Brain (organoid and tissue), 16 donors: ENCODE measurements at places on chromosomes 13 and 19.

DNA sequence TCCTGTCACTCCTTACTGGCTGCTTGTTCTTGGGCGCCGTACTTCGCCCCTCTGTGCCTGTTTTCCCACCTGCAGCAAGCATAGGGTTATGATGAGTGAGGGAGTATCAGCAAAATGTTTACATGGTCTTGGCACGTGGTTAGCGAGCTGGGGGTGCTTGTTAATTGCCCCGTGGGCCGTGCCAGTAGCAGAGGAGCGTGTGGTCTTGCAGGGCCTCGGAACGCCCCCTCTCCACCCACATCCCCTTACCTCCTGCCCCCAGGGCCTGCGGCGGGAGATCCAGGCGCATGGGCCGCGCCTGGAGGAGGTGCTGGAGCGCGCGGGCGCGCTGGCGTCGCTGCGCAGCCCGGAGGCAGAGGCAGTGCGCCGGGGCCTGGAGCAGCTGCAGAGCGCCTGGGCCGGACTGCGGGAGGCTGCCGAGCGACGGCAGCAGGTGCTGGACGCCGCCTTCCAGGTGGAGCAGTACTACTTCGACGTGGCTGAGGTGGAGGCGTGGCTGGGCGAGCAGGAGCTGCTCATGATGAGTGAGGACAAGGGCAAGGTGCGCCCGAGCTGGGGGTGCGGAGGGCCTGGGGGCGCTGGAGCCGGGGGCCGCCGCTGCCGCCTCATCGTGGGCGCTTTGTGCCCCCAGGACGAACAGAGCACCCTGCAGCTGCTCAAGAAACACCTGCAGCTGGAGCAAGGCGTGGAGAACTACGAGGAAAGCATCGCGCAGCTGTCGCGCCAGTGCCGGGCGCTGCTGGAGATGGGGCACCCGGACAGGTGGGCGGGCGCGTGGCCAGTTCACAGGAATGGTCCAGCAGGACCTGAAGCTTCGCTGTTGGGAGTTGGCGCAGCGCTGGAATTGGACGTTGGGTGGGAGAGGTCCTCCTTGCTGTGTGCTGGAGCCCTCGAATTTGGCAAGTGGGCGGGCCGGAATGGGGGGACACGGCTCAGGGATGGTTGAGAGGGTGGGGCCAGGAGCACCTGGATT, 22.5 kb upstream of the SHKBP1 start:
- no peak for DNase-seq

- no peak for DNase-seq
Measured at GRCh38 chr13:97492257-97492656, 58.3 kb downstream of the RAP2A start.

DNA sequence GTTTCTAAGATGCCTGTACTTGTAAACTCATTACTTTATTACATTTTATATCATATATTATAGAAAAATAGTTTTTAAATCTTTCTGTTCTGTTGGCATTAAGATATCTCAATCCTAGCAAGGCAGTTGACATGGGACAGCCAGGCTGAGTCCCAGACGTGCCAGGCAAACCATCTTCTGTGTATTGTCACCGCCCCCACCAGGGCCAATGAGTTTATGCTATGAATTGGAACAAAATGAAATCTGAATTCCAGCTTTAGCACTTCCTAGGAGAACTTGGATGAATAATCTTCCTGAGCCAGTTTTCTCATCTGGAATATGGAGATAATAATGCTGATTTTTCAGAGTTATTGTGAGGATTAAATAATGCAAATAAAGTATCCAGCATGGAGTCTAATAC, 79.9 kb upstream of the GSX1 start:
- DNase-seq: no peak

DNA sequence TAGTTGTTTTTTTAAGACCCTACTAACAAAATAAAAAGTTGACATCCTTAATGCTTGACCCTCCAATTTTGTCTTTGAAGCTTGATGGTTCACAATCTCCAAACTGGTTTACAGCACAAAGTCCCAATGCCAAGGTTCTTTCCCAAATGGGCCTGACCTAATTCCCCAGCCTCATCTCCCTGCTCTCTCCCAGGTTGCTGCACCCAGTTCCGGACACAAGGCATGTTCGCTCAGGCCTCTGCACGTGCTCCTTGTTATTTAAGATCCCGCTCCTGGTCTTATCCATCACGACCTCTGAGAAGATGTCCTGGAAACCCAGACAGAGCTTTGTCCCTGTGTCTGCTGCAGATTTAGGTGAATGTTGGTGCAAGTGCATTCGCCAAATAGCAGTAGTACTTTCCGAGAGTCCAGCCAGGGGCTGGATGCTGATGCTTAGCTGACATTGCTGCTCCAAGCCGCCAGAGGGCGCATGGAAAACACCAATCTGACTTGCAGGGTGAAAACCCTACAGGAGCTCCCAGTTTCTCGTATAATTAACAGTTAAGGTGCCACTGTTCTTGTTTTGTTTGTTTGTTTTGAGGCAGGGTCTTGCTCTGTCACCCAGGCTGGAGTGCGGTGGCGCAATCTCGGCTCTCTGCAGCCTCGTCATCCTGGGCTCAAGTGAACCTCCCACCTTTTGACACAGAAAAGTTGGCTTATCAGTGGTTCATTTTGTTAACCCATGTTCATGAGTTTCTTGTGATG, 18.5 kb downstream of the LYPD3 start:
- DNase-seq: peak; percentile 92

GRCh38 chr13:97369261-97369893, 64.6 kb upstream of the RAP2A start:
- no peak for DNase-seq

DNA sequence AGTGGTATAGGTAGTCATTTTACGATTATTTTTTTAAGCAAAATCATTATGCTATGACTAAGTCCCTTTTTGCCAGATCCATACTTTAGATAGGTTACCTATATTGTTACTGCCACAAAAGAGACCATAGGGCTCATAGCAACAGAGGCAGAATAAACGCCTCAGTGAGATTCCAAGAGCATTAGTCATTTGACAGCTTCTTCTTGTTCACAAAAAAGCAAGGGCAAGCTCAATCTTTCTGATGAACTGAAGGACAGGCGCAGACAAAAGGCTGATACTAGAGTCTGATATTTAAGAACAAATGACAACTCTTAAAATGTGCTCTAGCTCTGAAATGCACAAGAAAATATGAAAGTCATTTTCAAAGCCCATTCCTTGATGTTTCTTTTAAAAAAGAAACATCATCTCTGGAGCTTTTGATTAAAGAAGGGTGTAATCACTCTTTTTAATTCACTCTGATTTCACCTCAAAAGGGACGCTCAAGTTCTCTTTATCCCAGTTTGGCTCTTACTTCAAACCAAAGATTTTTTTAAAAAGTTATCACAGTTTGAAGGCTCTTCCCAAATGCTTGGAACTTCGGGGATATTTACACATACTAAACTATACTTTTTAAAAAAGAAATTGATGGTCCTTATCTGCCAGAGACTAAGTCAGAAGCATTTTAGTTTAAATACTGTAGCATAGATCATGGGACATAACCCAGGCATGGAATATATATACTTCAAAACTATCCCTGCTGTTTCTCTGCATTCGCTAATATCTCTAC, 187.2 kb downstream of the EFNB2 start:
- DNase-seq: peak; percentile 15

DNA sequence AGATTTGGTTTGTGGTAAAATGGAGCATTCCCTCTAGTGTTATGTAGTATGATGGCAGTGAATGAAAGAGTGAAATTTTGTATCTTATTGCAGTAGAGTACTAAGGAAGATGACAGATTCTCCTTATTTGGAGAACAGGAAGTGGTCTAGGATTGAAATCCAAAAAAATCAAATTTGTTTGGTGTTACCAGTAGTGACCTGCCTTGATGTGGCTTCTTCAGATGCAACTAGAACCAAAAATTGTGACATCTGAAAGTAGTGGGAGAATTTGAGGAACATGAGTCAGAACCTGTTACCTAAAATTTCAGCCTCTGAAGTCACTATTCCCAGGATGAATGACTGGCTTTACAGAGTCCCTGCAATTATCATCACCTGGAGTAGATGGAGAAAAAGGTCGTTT, 165.9 kb downstream of the KLF5 start:
- DNase-seq: no peak

DNA sequence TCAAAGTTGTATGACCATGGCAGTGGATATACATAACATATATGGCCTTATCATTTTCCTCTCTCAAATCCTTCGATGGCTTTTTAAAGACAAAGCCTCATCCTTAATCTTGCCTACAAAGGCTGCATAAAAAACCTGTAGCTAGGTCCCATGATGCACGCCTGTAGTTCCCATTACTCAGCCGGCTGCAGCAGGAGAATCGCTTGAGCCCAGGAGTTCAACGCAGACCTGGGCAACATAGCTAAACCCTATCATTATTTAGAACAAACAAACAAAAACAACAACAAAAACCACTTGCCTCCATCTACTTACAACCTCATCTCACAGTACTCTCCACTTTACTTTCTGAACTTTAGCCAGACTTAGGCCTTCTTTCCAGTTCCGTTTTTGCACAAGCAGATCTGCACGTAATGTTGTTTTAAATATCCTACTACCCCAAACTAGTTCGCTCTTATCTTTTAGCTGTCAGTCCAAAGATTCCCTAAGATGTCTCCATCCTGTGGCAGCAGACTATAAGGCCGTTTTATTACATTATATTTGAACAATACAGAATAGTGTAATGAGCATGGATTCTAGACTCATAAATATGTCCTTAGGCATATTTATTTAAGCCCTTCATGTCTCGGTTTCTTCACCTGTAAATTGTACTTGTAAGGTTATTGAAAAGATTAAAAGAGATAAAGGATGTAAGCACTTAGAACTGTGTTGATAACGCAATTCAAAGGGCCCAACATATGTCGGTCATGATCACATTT, 969 bp upstream of the POMP start:
- DNase-seq: peak; percentile 48

GRCh38 chr13:20798027-20798426, 24.3 kb upstream of the EEF1AKMT1 start:
- no peak for DNase-seq

- DNase-seq: no peak
Measured at GRCh38 chr13:42656161-42656560, 82.2 kb downstream of the TNFSF11 start.

DNA sequence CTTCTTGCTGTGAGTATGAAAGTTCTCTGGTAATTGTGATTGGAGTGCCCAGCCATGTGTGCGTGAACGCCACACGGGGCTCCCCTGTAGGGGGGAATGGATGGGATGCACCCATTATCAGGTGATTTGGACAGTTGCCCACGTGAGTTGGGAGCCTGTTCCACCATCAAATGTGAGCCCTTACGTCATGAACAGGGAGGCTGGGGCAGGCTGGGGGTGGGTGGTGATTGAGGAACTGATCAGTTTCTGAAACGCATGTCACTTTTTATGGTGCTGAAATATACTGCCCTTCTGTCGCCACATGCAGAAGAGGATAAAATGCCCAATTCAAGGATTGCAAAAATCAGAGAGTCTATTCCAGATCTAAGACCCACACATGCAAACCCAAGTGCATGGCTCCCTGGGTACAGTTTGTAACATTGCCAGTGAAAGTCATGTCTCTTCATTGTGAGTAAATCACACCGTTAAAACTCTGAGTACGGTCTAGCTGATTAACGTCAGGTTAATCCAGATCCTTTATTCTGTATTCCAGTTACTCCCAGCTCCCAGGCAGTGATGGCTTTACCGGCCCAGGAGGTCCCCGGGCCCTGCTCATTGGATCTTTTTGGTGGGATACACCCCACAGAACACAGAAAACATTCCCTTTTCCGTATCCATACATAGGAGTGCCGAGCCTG, 90.2 kb downstream of the RAB20 start:
- no peak for DNase-seq

GRCh38 chr19:48489608-48490216, 20.5 kb downstream of the CYTH2 start:
- no peak for DNase-seq

- peak; percentile 59 for DNase-seq
Measured at GRCh38 chr19:49591731-49592485, 926 bp downstream of the PRR12 start.

DNA sequence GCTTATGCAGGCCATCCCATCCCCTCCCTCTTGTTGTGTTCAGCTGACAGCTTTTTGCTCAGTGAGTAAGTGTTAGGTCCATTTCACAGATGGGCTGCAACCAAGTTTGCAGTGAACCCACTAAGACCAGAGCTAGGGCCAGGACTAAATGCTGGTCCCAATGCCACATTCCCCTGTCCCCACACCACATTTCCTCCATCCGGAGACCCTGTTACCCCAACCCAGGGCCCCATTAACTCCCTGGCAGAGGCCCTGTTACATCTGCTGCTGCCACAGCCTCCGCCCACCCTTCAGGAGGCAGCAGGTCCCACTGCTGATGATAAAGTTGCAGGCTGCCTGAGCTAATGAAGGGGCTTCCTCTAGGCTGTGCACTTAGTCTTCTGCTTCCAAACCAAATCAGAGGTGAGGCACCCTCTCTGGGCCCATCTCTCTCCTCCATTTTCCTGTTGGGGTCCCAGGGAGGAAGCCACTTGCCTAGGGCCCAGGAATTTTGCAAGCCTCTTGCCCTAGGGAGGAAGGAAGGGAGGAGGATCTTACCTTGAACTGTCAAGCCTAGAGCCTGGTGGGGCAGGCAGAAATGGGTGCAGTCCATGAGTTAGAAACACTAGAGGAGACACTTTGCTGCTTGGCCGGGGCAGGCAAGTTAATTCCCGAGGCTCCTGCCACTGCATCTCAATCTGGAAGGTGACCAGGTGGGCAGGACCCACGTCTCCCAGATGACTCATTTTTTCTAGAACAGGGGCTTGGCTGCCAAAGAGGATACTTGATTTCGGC, 3.4 kb upstream of the USF2 start:
- no peak for DNase-seq

DNA sequence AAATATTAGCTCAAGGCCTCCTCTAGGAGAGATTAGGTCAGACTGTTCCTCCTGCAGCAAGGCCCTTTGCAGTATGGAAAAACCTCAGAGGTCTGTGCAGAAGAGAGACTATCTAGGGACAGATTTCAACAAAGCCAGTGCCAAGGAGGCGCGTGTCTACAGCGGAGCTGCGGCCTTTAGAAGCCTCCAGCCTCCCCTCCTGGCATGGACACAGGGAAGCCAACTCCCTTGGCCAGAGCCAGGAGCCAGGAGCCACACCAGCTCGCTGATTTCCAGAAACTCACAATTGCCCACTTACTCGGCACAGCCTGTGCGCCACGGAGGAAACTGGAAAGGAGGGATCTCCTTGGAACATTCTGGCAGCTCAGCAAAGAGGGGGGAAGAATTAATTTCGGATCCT, 63.4 kb downstream of the INSR start:
- no peak for DNase-seq

DNA sequence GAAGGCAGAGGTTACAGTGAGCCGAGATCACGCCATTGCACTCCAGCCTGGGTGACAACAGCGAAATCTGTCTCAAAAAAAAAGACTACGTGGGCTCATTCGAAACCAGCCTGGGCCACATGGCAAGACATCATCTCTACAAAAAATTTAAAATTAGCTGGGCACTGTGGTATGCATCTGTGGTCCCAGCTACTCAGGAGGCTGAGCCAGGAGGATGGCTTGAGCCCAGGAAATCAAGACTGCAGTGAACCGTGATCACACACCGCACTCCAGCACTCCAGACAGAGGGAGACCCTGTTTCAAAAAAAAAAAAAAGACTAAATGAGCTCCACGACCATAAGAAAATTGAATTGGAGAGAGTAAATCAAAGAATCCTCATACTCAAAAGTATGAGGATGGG, 53.1 kb downstream of the SLC7A1 start:
- no peak for DNase-seq

- DNase-seq: no peak
Measured at GRCh38 chr19:16015805-16016173, 60.5 kb upstream of the TPM4 start.
